ENCODE measurements at places on chromosomes 11 and 22. TPM values are rescaled to one million over a fixed set of nuclear protein-coding genes. Genes with fewer than 3 reads are reported as not detected.

- no peak for DNase-seq
- H3K4me1 ChIP-seq = no peaks in the 10 kb centered on the region
- peak overlapping the region; percentile 52 for H3K27ac ChIP-seq
- H3K4me3 ChIP-seq = no peak overlapping the region
- no peaks in the 10 kb centered on the region for H3K27me3 ChIP-seq
These were observed 228.5 kb upstream of the SESN3 start for GRCh38 chr11:95459291-95460042.

Gene OR52A1
- not detected for total RNA-seq

Gene FDX1
- total RNA-seq = 11.4 TPM

DNA sequence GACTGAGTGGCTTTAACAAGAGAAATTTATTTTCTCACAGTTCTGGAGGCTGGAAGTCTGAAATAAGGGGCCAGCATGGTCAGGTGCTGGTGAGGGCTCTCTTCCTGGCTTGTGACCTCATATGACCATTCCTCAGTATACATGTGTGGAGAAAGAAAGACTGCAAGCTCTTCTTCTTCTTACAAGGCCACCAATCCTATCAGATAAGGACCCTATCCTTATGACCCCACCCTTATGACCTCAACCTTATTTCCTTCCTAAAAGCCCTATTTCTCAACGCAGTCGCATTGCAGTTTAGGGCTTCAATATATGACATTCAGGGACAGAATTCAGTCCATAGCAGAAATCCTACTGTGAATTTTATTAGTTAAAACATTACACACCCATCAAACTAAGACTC is 124.4 kb upstream of the RAG2 start:
- H3K27ac ChIP-seq = no peak overlapping the region
- no peak overlapping the region for H3K4me3 ChIP-seq
- no peaks in the 10 kb centered on the region for H3K4me1 ChIP-seq
- H3K36me3 ChIP-seq = no peaks in the 10 kb centered on the region
- no peak for DNase-seq

DNA sequence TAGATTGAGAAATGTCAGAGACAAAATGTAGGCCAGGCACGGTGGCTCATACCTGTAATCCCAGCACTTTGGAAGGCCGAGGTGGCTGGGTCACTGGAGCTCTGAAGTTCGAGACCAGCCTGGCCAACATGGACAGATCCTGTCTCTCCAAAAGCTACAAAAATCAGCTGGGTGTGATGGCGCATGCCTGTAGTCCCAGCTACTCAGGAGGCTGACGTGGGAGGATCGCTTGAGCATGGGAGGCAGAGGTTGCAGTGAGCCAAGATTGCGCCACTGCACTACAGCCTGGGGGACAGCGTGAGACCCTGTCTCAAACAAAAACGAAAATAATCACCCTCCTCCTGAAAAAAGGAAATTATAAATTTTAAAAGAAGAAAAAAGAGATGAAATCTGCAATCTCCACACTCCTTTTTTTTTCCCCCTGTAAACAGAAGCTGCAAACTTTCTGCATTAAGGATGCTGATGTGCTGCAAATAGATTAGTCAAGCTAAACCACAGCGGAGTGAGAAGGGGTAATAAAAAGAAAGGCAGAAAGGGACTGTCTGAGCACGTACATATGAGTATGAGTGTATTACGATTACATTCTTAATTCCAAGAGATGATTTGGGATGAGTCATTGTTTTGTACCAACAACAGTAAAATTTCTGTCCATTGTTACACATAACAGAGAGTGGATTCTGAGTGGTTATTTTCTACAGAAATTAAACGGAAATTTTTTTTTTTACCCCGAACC is 87.3 kb downstream of the SIK3 start:
- H3K27ac ChIP-seq = peak overlapping the region; percentile 54
- no peak overlapping the region for H3K4me3 ChIP-seq
- no peaks in the 10 kb centered on the region for H3K36me3 ChIP-seq
- peak; percentile 48 for DNase-seq
- no peaks in the 10 kb centered on the region for H3K4me1 ChIP-seq

DNA sequence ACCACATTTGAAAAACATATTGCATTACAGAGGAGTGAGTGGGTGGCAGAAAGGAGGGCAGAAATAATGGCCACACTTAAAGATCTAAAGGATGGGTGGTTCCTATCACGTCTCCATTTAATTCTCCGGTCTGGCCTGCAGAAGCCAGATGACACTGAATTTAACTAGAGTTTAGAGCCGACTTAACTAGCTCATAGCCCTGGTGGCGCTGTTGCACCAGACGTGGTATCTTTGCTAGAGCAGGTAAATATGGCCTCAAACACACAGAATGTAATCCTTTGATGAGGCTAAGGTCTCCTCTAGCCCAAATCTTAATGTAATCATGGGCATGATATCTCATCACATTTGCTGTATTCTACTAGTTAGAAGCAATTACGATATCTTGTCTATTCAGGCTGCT is 51.5 kb upstream of the GAL start:
- no peak overlapping the region for H3K27ac ChIP-seq
- no peaks in the 10 kb centered on the region for H3K4me1 ChIP-seq
- no peak overlapping the region for H3K4me3 ChIP-seq
- H3K36me3 ChIP-seq = no peaks in the 10 kb centered on the region
